ENCODE measurements at places on chromosomes 7 and 10. TPM values are rescaled to one million over a fixed set of nuclear protein-coding genes. Genes with fewer than 3 reads are reported as not detected.

Gene CAMK1D
- total RNA-seq: 22.2 TPM

Gene TMEM229A
- total RNA-seq: not detected

Gene PLPP4
- not detected for total RNA-seq

Gene LRRC4
- not detected for total RNA-seq

Gene PNLIP
- total RNA-seq: not detected

Gene HOXA2
- not detected for total RNA-seq

Gene LFNG
- 127 TPM for total RNA-seq

Gene FAM204A
- total RNA-seq: 64.3 TPM

Gene CREB5
- total RNA-seq: not detected

Gene PON1
- total RNA-seq: not detected

Gene C10orf62
- total RNA-seq: not detected

Gene NYAP1
- 0.38 TPM for total RNA-seq

Gene C10orf71
- not detected for total RNA-seq

Gene PDE1C
- not detected for total RNA-seq

Gene PNLIPRP1
- total RNA-seq: not detected

Gene IFIT5
- total RNA-seq: 25.6 TPM

Gene OPN1SW
- not detected for total RNA-seq

Gene ARID5B
- 41.9 TPM for total RNA-seq

Gene NXPH1
- total RNA-seq: not detected

Gene GPER1
- total RNA-seq: not detected

Gene KLF14
- not detected for total RNA-seq

Gene EBF3
- not detected for total RNA-seq

Gene CACNB2
- not detected for total RNA-seq

Gene ACHE
- total RNA-seq: not detected

Gene GLUD1
- 83.8 TPM for total RNA-seq

Gene IKZF1
- total RNA-seq: 474 TPM

Gene CYTH3
- total RNA-seq: 6.6 TPM

Gene GNAT3
- not detected for total RNA-seq

Gene FGL2
- 2.9 TPM for total RNA-seq
